ENCODE measurements at places on chromosomes 3 and 15. TPM values are rescaled to one million over a fixed set of nuclear protein-coding genes. Genes with fewer than 3 reads are reported as not detected.

The BFSP2 gene
- total RNA-seq: not detected

The PLXNB1 gene
- total RNA-seq: 69.9 TPM

The B3GALNT1 gene
- total RNA-seq: 11.8 TPM

The CHST13 gene
- total RNA-seq: 0.55 TPM

The HCLS1 gene
- 66.8 TPM for total RNA-seq

The ABHD14A gene
- total RNA-seq: 16.0 TPM

The CLDN1 gene
- total RNA-seq: 1.8 TPM

The ZNF860 gene
- 0.65 TPM for total RNA-seq

DNA sequence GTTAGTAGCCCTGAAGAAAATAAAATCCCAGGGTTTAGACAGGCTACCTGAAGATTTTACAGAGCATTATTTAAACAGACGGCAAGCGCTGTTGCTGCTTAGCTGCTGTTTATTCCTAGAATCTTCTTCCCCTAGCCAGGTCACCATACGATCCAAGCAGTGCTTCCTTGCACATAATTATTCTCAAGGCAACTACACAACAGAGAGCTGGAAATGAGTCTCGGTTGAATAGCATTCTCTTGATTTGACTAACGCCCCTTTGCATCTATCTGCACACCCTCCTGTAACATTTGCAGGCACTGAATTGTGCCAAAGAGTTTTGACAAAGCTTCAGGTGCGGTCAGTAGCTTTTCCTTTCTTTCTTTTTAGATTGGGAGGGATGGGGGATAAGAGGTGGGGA is 564.4 kb downstream of the TBL1XR1 start:
- DNase-seq: no peak

DNA sequence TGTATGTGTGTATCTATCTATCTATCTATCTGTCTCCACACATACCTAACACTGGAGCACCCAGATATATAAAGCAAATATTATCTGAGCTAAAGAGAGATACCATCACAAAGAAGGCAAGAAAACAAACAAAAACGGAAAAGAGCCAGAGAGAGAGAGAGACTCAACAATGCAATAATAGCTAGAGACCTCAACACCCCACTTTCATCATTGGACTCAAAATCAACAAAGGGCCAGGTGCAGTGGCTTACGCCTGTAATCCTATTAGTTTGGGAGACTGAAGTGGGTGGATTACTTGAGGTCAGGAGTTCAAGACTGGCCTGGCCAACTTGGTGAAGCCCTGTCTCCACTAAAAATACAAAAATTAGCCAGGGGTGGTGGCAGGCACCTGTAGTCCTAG is 23.4 kb downstream of the NCBP2 start:
- DNase-seq: no peak

GRCh38 chr3:193897288-193897687 is 238.7 kb upstream of the HES1 start:
- DNase-seq: peak; percentile 55

DNA sequence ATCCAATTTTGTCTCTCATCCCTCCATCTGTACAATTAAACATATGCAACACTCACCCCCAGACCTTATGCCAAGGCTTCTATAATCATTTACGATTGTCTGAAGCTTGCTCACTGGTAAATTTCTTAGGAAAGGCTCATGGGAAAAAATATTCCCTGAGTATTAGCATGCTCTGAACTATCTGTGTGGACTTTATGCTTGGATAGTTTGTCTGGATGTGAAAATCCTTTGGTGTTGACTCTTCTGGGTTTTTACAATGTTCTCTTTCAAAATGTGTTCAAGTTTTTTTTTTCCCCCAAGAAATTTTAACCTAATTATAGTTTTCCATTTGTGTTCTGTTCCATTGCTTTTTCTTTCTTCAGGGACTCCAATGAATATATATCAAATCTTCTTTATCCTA is 19.9 kb upstream of the TTBK2 start:
- DNase-seq: no peak

DNA sequence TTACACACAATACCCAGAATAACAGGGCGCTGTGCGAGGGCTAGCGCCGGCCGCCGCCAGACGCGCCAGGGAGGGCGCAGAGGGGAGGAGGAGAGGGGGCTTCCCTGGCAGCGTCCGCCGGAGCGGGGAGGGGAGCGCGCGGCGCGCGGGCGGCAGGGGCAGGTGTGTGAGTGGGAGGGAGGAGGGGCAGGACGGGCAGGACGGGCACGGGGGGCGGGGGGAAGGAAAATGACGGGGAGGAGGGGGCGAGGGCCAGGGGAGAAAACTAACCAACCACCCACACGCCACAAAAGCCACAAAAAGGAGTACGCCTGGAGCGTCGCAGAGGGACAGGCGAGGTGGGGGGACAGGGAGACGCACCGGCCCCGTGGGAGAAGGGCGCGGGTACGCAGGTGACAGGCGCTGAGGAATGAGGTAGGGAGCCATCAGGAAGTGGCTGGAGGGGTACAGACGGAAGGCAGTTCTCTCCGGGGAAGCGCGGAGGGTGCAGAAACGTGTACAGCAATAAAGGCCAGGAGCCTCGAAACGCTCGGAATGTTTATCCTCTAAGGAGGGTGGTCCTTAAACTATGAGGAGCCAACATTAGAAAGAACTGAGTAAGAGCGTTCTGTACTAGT is 610 bp upstream of the SATB1 start:
- peak; percentile 84 for DNase-seq

- no peak for DNase-seq
Measured at GRCh38 chr3:32841341-32841740, 23.5 kb downstream of the TRIM71 start.

DNA sequence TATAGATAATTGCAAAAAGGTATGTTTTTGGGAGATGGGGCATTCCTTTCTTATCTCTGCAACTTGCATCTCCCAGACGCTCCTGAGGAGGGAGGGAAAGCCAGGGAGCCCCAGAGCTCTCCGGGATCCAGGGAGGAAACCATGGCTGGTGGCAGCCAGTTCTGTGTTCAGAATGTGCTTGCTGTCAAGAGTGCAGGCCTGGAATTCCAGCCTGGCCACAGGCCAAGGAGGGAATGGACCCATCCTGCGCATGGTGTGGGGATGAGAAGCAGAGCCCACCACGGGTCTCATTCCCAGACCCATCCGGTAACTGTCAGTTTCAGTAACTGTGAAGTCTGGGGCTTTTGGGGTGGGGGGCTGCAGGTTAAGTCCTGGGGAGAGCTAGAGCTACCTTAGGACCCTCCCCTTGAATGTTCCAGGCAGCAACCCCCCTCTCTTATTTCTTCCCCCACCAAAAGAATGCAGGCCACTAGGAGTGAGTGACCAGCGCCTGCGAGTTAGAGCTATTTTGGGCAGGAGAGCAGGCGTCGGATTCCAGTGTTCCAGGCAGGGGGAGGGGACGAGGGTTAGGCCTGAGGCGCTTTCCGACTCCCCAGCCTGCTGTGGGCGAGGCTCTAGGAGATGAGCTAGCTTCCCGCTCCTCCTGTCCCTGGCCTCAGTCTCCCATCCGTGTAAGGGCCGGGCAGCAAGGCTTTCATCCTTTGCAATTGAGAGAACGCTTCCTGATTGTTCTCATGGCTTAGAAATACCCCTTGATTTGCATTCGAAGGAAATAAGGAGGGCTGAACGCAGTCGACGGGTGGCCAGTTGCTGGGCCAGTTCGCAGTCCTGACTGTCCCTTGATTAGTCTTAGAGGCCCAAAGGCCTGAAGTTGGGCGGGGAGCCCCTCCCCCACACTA is 781 bp upstream of the DAG1 start:
- DNase-seq: peak; percentile 91

DNA sequence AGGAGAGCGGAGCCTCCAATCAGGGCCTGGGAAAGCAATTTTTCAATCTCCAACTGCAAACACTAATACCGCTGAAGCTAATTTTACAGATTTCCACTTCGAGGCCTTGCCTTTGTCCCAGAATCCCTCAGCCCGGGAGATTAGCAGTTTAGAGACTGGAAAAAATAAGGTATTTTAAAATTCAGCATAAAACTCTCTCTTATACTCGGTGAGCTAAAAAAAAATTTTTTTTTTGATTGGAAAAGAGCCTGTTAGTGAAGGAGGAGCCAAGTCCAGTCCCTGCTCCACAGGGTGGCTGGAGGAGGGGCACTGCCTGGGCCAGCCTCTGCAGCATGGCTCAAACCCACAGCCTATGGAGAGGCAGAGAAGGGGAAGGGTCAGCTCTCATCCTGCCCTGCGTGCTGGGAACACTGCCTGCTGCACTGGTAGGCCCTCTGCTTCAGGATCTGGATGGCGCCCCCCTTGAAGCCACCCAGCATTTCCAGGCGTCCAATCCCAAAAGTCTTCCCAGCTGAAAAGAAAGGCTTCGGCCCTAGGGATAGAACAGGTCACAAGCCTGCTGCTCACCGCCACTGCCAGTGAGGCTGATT is 48.9 kb downstream of the CACNA2D2 start:
- no peak for DNase-seq

GRCh38 chr3:65960087-65960486 is 78.6 kb downstream of the MAGI1 start:
- DNase-seq: no peak

- no peak for DNase-seq
Measured at GRCh38 chr3:135762188-135762856, 203.2 kb upstream of the PPP2R3A start.

GRCh38 chr3:173529062-173529711 is 131.6 kb downstream of the NLGN1 start:
- DNase-seq: no peak

DNA sequence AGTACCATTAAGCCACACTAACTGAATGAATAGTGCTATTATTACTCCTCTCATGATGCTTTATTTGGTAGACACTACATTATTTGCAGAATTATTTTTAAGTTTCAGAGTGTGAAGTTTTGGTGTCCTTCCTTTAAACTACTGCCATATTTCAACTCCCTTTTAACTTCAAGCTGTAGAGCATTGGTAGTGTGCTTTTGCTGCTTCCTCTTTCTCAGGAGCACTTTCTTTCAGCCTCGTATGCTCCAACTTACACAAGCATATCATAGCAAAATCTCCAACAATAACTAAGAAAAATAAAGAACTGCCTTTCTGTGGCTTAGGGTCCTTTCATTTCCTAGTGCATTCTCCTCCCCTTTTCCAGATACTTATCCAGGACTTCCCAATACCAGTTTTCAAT is 476.4 kb upstream of the AGTR1 start:
- DNase-seq: no peak

DNA sequence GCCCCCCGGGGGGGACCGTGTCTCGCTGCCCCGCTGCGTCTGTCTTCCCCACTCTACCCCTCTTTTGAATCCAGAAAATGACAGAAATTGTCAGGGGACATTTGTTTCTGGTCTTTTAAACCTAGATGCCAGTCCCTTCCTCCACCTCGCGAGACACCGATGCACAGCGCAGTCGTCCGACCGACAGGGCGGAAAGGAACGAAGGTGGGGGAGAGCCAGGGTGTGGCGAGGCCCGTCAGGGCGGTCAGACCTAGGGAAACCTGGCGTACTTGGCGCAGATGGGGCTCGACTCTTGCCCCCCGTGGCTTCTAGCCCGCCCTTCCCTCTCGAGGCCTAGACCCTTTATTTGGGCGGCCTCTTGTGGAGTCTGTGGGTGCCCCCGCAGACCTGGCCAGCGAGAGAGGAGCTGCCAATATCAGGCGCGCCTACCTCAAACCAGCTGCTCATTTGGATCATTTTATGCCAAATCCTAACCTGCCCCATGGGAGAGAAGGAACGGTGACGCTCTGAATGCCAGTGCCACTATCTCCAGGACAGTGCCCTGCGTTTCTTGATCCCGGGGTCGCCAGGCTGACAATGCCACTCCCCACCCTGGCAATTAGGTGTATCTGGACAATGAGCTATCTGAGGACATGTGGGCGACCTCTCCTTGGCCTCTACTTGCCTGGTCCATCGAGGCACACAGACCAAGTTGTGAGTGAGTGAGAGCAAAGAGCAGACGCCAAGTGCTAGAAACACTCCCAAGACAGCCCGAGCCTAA is 500 bp upstream of the RAB6B start:
- no peak for DNase-seq

DNA sequence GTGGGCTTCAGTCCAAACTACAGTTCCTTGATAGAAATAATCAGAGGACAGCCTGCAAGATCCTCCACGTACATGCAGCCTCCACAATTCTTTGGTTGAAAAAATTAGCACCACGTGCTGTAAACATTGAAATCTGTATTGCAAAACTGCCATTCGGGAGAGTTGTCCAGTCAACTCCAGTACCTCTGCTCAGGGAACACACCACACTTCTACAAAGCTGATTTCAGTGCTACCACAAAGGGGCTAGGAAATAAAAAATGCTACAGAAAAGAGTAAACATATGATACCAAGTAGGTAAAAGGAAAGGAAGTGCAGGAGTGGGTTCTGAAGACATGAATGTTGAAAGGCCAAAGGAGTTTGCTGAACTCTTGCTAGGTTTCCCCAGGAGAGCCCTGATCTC is 40.4 kb downstream of the GHSR start:
- DNase-seq: no peak

DNA sequence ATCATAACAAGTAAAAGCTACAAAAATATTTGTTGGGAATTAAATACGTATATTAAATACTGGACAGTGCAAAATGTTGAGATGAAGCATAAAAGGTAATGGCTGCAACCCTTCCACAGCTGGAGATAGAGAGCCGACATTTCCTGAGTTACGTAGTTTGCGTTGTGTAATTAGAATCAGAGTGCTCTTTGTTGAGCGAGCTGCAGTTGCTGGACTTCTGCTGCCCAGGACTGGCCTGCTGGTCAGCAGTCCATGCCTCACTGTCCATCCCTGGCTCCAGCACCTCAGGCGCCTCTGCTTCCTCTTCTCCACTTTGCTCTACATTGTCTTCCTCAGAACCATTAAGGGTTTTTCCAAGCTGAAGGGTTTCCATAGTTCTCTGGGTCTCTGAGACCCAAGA is 28.4 kb upstream of the SHC4 start:
- no peak for DNase-seq

GRCh38 chr15:29089731-29090616 is 179.6 kb downstream of the NSMCE3 start:
- peak; percentile 51 for DNase-seq

- DNase-seq: no peak
Measured at GRCh38 chr15:92395098-92395635, 1.5 kb downstream of the ST8SIA2 start.

- DNase-seq: no peak
Measured at GRCh38 chr3:197149-197827, 725 bp downstream of the CHL1 start.

GRCh38 chr15:38041576-38041975 is 107.1 kb downstream of the TMCO5A start:
- DNase-seq: no peak

DNA sequence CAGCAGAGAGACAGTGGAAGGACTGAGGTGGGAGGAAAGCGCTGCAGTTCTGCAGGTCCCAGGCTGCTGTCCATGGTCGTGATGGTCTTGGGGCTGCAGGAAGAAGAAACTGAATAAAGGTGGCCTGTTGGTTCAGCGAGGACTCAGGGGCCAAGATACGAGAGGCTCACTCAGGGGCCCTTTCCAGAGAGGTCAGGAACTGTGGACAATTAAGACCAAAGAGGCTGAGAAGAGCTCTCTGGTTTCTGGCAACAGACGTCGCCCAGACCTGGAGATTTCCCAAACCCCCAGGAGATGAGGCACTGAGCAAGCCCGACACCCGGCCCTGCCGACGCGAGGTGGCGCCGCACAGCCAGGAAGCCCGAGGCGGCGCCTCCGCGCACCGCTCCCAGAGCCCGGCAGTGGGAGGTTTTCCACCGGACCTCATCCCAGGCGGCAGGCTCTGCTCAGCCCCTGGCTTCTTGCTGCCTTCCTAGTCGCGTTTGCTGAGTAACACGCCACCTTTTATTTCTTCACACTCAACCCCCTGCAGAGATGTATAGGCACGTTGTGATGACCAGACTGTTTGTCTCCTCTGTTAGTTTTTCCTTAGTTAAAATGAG is 56.4 kb upstream of the ARRDC4 start:
- peak; percentile 91 for DNase-seq

All from aorta (tissue), 5 donors.